Left ventricle myocardium superior (tissue), 1 donor: ENCODE measurements at places on chromosomes 5 and 9. TPM values are rescaled to one million over a fixed set of nuclear protein-coding genes. Genes with fewer than 3 reads are reported as not detected.
A peak's percentile ranks its signal among the peaks of the same experiment; 100 is the strongest.

DNA sequence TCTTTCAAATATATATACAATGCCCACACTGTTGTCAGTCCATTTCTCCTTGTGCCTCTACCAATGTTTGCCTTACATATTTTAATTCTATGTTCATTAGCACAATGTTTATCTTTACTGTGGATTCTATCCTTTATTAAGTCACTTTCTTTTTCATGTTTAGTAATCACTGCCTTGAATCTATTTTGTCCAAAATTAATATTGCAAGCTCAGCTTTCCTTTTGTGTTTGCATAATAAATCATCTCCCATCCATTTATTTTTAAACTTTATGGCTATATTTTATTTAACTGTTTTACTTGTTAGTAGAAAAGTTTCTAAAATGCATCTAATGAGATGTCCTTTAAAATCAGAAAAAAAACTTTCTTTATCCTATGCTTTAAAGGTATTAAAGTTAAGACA lies 126.8 kb upstream of the ACOT12 start:
- DNase-seq = no peak

GRCh38 chr5:78813906-78814530 lies 165.4 kb upstream of the LHFPL2 start:
- no peak for DNase-seq

SPINK6 gene
- total RNA-seq = not detected

DNA sequence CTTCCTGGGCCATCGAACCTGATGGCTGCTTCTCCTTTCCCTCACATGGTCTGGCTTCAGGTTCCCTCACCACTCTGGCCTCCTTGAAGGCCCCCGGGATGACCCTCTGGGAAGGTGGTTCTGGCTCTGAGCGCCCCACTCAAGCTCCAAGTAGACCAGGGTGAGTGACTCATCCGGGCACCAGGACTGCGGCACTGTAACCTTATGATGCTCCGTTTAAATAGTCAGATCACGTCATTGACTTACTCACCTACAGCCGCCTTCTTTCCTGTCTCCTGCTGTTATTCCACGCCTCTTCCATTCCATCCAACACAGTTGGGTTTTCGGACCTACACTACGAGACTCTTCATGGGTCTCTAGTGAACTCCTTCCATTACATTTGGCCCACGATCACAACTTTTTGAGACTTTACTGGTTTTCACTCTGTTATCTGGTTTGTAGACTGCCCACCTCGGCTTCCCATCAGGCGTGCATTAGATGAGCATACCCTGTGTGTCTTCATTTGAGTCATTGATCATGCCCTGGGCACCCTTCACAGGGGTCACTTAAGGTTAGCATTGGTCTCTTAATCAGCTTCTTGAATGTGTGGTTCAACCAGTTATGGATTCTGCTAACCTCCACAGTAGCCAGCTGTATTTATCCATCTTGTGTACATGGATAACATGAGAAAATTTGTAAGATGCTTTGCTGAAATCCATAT lies 138.8 kb upstream of the LMX1B start:
- DNase-seq = no peak

DNA sequence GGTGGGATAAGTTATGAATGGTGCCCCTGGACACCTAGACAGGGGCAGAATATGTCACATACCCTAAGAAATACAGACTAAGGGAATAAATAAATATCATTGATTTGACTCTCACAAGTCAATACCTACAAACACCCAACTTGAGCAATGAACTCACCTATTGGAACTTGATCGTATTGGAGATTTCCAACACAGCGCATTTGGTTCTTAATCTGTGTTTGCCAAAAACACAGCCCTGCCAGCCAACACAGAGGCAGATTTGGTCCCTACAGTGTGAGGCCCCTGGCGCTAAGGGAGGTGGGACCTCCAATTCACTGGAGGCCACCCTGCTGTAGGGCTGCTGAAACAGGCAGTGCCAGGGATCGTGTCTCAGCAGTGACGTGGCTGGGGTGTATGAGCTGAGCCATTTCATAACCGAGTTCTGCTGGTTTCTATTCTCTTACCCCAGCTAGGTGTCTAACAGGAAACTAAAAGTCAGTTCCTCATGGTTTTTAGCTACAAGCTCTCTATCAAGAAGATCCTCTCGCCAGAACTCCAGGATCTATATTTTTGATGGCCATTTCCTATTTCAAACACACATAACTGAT lies 84.5 kb downstream of the SLC1A1 start:
- no peak for DNase-seq

DNA sequence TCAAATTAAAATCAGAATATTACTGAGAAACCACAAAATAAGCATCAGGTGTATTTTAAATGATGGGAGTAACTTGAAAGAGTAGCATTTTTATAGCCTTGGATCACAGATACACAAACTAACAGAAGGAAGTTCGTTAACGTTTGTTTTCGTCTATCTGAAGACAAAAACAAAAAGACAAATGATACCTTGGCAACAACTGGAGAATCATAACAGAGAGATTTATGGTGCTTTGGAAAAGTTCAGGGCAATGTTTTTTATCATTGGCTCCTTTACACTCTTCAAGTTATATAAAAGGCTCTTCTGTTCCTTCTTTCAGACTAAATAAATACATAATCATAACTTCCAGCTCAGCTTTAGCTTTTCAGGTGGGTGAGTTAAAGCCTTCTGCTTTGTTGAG lies 128.1 kb upstream of the VLDLR start:
- DNase-seq = no peak

SLC34A3 gene
- not detected for total RNA-seq

ALDH7A1 gene
- 33.7 TPM for total RNA-seq

DNA sequence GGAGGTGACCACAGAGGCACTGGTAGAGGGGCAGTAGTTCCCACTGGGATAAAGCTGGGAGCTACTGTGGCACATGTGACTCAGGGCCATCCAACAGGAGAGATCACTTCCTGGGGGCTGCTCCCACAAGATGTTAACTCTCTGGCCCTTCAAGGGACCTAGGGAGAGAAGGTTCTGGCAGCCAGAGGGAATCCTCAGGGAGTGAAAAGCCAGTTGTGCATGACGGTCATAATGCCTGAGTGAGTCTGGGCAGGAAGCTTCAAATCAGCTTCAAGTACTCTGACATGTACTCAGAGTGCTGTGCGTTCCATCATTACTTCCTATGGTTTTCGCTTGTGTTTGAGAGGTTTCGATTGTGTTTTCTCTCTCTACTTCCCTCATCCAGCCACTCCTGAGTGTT lies 388.5 kb downstream of the GABRG2 start:
- no peak for DNase-seq

DNA sequence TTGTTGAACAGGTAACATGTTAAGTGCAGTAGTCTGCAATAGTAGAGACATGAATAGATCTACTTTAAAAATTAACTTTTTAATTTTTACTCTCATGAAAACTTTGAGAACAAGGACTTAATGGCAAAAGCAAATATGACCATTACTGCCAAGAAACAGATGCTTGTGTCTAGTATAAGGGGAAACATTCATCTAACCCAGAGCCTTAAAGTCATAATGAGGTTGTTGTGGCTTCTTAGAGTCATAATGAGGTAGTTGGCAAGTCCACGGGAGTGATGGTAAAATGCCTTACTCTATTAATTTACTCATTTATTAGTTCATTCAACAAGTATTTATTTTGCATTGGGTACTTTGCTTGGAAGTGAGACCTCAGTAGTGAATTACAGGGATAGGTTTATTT lies 71.5 kb downstream of the JAKMIP2 start:
- DNase-seq = no peak

DNA sequence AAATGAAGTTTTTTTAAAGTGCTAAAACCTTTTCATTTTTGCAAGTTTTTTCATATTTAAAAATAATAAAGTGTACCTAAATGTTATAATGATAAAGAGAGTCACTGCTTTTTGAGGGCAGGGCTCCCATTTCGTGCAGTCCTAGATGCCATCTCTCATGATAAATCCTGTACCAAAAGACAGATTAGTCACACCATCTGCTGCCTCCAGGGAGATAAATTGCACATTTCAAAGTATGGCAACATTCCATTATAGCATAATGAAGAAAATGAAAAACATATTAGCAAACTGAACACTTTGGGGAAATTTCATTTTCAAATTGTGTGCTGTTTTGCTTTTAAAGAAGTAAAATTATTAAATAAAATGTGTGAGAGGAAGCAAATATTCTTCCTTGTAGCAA lies 257.2 kb downstream of the KIAA0825 start:
- no peak for DNase-seq

- DNase-seq = no peak
These were observed 666.3 kb downstream of the DNAH5 start for GRCh38 chr5:13278148-13278547.

- peak; percentile 60 for DNase-seq
These were observed 118.7 kb downstream of the DROSHA start for GRCh38 chr5:31413030-31413812.

DOCK8 gene
- 5.7 TPM for total RNA-seq

NPR3 gene
- total RNA-seq = 16.3 TPM

PCDHGB5 gene
- total RNA-seq = 6.4 TPM

HSPA9 gene
- total RNA-seq = 311 TPM

DNA sequence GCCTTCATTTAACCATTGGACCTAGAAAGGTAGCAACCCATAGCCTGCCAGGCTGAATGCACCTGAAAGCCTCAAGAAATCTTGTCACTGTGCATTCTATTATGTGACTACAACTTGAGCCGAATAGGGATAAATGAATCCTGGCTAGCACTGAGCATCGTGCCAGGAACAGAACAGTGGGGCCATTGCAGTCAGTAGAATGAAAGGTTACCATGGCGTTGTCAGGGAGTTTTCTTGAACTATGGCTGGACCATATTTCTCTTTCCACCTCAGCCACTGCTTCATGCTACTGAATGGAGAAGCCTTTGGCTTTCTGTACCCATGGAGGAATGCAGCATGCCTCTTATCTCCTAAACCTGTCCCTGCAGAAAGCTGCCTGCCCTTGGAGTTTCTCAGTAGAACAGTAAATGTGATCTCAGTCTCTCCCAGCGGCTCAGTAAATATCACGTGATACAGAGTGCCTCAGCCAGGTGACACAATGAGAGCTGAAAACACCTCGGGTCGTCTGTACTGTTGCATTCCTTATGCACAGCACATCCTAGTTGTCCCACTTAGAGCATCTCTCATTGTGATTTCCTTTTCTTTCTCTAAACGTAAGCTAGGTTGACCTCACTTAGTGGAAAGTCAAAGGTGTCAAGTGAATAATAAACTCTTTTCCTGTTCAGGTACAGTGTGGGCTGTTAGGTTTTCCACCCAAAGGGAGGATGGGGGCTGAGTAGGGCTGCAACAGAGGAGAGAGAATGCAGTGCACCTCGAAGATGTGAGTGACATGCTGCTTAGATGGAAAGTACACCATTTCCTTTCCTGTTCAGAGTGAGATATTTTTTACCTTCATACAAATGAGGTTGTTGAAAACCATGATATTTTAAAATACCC lies 115.3 kb downstream of the MACIR start:
- no peak for DNase-seq

C1QTNF3 gene
- total RNA-seq = 1.1 TPM

DNA sequence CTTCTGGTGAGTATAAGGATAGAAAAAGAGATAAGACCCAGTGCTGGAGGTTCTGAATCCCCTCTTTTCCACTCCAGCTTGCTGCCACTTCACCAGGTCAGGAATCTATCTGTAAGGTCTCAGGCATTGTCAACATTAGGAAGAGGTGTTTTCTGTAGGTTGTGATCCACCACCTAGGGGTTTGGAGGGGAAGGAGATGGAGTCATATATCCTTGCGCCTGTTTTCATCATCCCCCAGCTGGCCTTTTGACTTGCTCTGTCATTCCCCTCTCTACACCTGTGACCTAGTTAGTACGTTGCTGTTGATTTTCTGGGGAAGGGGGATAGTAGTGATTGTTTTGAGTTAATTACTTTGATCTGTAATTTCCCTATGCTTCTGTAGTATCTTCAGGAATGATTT lies 20.5 kb downstream of the SPINK5 start:
- no peak for DNase-seq

LCNL1 gene
- 18.3 TPM for total RNA-seq

SLC36A3 gene
- not detected for total RNA-seq

- no peak for DNase-seq
These were observed 59.4 kb upstream of the TNFSF8 start for GRCh38 chr9:114989600-114990410.

GRCh38 chr9:84807431-84807830 lies 137.9 kb downstream of the NTRK2 start:
- DNase-seq = no peak

GRCh38 chr5:99879791-99880511 lies 655.2 kb upstream of the FAM174A start:
- DNase-seq = no peak

GRCh38 chr5:145946112-145946861 lies 9.9 kb downstream of the SH3RF2 start:
- DNase-seq = peak; percentile 57

DNA sequence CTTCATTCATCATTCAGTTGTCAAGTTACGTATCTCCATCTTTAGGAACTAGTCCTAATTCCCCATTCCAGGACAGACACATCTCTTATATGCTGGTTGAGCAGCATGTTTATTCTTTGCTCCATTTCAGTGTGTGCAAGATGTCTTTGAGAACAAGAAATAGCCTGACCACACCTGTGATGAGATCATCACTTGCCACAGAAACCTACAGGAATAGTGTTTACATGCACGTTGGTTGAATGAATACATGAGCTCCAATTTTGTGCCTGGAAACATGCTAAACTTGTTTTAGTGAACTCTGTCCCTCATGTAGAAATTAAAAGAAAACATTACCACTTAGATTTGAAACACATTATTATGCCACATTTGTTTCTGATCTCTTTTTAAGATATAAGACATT lies 489.1 kb downstream of the CDH18 start:
- no peak for DNase-seq

GRCh38 chr5:147874910-147875367 lies 3.6 kb upstream of the SCGB3A2 start:
- no peak for DNase-seq

DNA sequence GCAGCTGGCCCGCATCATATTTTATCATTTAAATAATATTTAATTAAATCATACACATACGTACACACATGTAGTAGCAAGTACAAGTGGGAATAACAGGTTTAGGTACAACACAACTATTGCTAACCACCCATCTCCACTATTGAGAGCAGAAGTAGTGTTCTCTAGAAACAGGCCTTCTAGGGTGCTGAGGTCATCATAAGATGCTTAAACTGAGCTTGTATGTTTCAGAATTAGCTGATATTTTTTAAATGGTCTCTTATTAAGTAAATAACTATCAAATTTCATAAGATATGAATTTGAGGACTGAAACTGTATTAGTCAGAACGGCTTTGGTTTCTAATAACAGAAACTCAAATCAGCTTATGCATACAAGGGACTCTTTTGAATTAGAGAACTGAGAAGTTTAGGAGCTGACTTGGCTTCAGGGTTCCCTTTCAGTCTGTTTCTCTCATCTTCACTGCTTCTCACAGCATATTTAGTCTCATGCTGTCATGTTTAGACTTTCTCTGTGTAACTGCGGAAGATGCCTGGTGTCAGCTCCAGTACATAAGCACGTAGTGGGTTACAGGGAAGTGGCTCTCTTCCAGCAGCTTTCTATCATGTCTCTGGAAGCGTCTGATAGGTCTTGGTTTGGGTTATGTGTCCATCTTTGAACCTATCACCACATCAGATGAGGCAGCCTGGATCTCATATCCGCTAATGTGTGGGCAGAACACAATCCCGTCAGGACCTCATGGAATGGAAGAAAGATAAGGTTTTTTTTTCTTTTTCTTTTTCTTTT lies 25.0 kb upstream of the OCLN start:
- no peak for DNase-seq

GRCh38 chr9:35112257-35113020 lies 3.2 kb downstream of the ATOSB start:
- DNase-seq = no peak
